ENCODE measurements at places on chromosomes 1 and 21.

- no peak for DNase-seq
Observed at GRCh38 chr1:108634521-108634920, 26.4 kb downstream of the HENMT1 start.

GRCh38 chr1:22915816-22916470, 56.7 kb downstream of the LACTBL1 start:
- no peak for DNase-seq

DNA sequence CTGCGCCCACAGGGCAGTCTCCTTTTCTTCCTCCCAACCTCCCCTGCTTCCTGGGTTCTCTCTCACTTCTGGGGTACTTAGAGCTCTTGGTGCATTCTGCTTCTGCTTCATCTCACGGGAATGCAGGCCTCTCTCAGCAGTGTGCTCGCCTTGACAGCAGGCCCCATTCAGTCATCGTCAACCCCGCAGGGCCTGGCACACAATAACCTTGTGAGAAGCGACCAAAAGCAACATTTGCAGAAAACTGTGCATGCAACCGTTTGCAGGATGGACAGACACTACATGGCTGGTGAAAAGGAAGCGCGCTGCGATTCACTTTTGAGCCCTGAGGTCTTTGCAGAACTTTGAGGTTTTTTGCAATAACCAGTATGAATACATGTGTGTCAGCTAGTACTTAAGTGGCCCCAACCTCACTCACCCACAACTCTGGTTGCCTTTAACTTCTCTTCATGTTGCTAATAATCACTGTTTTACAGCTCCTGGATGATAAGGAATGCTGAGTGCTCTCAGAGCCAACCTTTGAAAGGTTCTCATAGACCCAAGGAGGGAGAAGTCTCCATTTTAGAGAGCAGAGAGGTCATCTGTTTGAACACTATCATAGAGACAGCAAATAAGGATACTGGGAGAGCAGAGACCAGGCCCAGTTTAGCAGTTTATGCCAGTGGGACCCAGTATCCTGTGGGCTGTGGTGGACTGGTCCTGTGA, 2.5 kb upstream of the CD160 start:
- no peak for DNase-seq

- no peak for DNase-seq
Observed at GRCh38 chr1:167168424-167168823, 52.3 kb upstream of the POU2F1 start.

GRCh38 chr1:222416001-222416791, 131.7 kb downstream of the HHIPL2 start:
- peak; percentile 12 for DNase-seq

DNA sequence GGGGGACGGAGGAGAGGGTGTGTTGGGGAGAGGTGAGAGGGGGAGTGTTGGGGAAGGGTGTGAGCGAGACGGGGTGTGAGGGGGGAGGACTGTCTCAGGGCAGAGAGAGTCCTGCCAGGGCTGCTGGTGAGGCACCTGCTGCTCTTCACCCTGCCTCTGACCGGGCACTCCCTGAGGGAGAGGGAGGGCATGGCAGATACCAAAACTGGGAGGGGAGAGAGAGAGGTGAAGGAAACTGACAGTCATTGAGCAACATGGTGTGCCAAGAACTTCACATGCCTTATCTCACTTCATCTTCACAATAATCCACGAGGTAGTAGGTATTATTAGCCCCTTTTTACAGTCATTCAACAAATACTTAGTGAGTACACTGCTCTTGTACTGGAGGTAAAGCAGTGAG, 61.3 kb upstream of the ARTN start:
- no peak for DNase-seq

DNA sequence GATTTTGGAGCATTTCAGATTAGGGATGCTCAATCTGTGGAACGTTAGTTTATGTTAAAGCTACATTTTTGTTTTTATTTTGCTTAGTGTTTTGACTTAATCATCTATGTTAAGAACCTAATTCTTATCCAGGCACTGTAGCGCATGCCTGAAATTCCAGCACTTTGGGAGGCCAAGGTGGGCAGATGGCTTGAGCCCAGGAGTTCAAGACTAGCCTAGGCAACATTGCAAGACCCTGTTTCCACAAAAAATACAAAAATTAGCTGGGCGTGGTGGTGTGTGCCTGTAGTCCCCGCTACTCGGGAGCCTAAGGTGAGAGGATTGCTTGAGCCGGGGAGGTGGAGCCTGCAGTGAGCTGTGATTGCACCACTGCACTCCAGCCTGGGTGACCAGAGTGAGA, 23.4 kb downstream of the FNBP1L start:
- no peak for DNase-seq

DNA sequence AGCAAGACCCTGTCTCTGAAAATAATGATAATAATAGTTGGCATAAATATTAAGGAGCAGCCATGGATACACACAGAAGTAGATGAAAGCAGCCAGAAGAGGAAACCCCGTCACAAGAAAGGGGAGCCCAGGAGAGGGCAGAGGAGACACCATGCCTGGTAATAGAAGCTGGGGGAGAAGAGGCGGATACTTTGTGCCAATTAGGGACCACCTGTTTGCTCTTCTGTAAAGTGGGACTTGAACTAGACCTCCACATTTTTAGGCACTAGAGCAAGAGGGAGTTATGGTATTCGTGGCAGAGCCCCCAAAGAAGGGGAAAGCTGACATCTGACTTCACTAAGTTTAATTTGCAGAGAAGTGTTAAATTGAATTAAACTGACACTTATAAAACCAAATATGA, 12.5 kb downstream of the CELA2B start:
- DNase-seq: no peak

- DNase-seq: no peak
Observed at GRCh38 chr1:247914941-247915662, 5.0 kb upstream of the OR2T8 start.

- DNase-seq: no peak
Observed at GRCh38 chr1:178134061-178134460, 40.2 kb downstream of the RASAL2 start.

DNA sequence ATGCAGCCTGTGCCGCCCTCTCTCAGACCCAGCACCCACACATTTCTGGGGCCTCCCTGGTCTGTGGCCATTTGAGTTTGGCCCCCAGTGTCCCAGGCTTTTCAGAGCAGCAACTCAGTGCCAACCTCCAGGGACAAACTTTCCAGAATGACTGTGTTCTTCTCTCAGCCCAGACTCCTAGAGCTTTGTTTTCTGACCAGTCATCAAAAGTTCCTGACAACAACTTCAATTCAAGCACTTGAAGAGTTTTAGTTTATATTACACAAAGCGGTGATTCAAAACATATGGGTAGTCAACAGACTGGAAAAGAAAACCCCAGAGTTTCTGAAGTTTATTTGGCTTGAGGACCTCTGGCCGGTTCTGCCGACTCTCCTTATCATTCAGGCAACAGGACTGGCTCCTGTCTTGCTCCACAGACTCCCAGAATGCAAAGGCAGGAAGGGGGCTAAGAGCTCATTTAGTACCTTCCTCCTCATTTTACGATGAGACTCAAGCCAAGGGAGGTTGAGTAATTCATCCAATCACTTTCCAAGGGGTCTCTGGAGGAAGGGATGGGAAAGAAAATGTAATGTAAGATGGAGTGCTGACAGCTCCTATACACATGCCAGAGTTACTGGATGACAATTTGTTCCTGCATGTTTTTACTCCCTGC, 27.0 kb upstream of the TIAM1 start:
- DNase-seq: no peak

- DNase-seq: no peak
Observed at GRCh38 chr1:10056599-10056987, 23.8 kb downstream of the UBE4B start.

GRCh38 chr1:112904071-112904830, 51.7 kb downstream of the SLC16A1 start:
- peak; percentile 20 for DNase-seq

- no peak for DNase-seq
Observed at GRCh38 chr1:33143176-33143575, 38.7 kb downstream of the TRIM62 start.

DNA sequence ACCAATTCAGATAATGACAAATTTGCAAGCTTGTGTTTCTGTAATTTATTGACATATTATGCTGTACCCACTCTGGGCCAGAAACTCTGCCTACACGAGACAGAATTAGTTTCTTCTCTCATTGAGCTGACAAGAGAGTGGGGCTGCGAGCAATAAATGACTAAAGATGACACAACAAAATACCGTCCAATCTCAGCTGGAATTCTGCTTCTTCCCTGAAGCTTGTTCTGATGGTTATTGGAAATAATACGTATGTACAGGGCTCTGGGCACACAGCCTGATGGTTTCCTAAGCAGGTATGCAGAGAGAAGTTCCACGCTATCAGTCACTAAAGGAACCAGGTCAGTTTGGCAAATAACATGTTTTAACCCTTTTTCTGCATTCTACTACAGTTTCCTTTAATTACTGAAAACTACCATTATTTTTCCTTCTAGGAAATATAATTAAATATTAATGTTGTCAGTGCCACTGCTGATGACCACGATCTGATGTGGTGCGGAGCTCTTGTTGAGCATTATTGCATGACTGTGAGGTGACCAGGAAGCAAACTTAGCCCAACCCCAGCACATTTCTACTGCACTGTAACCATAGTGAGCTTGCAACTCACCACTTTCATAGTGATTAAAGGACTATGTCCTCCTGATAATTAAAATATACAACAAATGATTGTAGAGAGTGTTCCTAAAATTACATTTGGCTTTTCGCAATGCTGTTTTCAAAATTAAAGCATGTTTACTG, 221.4 kb upstream of the L1TD1 start:
- no peak for DNase-seq

GRCh38 chr1:29504196-29504595, 267.9 kb downstream of the PTPRU start:
- no peak for DNase-seq

DNA sequence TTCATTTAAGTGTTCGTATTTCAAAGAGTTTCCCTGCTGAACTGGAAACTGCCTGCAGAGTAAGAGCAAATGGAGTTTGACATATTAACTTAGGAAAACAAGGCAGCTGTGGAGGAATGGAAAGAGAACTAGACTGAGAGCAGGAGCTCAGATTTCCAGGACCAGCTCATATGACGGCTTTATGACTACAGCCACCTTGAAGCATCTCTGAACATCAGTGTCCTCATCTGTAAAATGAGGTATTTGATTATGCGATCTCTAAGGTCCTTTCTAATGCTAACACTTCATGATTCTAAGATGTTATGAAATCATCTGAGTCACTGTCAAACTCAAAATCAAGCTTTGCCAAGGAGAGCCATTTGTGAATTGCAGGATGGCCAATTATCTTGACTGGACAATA, 112.3 kb downstream of the PRRX1 start:
- DNase-seq: no peak

- DNase-seq: no peak
Observed at GRCh38 chr21:45297869-45298268, 10.2 kb upstream of the POFUT2 start.

DNA sequence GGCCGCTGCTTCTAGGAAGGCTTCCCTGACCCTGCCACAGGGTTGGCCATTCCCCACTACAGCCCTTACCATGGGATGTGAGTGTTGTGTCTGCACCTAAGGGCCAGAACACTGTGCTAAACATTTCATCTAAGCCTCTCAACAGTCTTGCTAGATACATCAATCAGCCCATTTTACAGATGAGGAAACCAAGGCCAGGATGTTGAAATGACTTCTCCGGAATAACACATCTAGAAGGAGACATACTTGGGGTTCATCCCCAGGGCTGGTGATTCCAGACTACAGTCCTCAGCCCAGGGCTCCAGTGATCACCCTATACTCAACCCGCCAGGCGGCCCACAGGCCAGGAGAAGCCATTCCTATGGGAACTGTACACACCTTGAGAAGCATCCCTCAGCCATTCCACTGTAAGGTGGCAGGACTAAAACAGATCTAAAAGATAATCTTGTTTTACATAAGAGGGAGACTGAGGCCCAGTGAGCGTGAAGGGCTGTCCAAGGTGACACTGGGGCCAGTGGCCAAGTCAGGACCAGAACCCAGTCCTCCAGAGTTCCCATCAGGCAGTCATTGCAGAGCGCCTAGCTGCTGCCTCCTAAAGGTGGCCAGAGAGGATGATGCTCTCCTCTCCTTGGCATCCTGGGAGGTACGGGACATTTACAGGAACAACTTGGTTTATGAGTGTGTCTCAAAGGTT, 119.5 kb downstream of the GLIS1 start:
- DNase-seq: no peak

- no peak for DNase-seq
Observed at GRCh38 chr1:229365569-229365968, 22.7 kb upstream of the CCSAP start.

DNA sequence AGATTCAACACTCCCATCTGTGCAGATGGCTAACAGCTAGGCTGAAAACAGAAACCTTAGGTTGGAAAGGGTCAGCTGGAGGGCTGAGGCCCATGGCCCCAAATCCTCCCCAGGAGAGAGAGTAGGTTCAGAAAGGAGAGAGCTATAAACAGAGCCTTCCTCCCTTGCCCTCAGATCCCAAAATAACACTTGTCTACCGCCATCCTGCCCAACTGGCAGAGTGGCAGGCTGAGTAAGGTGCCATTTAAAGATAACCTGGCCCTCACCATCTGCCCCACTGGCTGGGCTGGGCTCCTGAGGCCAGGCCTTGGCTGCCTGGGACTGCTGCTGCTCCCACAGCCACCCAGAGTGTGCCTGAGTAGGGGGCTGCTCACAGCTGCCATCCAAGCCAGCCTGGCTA, 4.3 kb upstream of the SHISA4 start:
- no peak for DNase-seq

GRCh38 chr1:65243491-65243890, 65.9 kb upstream of the DNAJC6 start:
- DNase-seq: no peak

DNA sequence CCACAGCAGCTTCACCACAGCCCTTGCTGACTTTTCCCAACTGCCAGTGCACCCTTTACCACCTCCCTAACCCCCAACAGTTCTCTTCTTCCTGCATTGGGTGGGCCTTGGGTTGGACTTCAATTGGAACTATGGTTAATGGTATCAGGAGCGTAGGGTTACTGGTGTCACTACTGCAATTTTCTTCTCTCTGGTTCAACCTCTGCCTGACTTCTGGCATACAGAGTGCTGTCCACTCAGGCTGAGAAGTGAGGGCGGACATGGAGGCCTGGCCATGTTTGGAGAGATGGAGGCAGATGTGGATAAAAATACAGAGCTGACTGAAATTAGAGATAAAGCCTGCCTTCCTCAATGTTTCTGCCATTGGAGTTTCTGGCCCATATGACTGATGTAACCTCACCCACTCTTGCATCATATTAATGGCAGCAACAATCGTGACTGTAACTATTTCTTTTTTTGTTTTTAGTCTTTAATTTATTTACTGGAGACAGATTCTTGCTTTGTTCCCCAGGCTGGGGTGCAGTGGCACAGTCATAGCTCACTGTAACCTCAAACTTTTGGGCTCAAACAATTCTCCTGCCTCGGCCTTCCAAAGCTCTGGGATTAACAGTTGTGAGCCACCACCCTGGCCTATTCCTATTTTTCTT, 87.8 kb downstream of the NAV1 start:
- no peak for DNase-seq

GRCh38 chr1:193404236-193404635, 217.8 kb upstream of the B3GALT2 start:
- DNase-seq: no peak

- DNase-seq: no peak
Observed at GRCh38 chr1:84442256-84442655, 36.8 kb upstream of the RPF1 start.

- DNase-seq: no peak
Observed at GRCh38 chr1:3679098-3679555, 26.8 kb downstream of the TP73 start.

- no peak for DNase-seq
Observed at GRCh38 chr21:37145635-37146111, 72.6 kb downstream of the TTC3 start.
